ENCODE measurements at places on chromosomes 4 and X.

DNA sequence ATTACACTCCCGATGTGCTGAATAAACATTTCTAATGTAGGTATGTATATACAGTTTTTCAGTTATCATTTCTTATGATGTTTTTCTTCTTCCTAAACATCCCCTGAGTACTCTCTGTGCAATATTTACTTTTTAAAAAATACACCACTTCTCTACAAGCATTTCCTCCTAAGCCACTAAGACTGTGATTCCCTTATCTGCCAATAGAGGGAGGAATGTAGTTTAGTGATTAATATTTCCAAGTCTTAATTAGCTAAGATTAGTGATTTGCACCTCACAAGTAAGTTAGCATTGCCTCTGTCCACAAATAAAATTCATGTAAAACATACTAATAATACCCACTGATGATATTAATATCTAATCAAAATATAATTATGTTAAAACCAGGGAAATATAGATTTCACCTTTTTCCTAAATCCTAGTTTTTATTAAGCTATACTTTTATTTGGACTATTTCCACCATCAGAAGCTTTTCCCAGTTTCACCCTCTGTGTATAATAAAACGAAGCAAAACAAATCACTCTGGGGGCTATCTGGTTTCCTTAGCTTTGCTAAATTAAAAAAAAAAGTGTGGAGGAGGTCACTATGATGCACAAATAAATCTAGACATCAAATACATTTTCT, 909.1 kb downstream of the FAT4 start:
- DNase-seq = no peak

GRCh38 chr4:72744103-72744725, 175.2 kb upstream of the ADAMTS3 start:
- no peak for DNase-seq

DNA sequence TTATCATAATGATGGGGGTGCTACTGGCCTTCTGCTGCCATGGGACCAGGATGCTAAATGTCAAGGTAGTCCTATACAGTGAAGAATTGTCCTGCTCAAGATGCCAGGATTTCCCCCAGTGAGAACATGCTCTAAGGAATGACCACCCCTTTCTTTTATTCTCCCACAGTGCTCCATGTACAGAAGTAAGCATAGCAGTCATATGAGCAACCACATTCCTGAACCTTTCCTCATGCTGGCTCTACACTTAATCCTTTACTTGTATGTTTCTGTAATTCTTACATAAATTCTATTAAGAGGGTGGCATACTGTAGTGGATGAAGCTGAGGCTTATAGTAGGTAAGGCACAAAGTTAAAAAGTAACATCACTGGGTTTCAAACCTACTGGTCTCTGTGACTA, 20.2 kb downstream of the CYP2U1 start:
- DNase-seq = no peak

GRCh38 chr4:4260185-4260751, 12.2 kb upstream of the TMEM128 start:
- no peak for DNase-seq

- no peak for DNase-seq
Observed at GRCh38 chr4:2024683-2025082, 15.9 kb upstream of the NELFA start.

DNA sequence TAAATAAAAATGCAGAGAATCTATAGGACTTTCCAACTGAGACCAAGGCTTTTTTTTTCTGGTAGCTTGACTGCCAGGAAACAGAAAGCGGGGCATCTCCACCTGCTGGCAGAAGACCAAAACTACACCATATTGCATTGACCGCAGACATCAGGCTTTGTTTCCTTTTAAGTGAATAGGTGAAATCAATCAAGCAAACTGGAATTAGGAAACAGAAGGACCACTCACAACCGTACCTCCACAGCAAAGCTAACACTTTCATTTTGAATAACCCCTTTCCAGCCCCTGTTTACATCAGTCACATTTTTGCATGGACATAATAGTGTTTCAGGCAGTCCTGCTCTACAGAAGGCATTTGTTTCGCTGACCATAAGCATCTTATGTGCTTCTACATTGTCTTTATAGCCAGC, 218.2 kb downstream of the IDS start:
- peak; percentile 5 for DNase-seq

- DNase-seq = peak; percentile 0
Observed at GRCh38 chrX:118603981-118604380, 108.4 kb downstream of the DOCK11 start.

DNA sequence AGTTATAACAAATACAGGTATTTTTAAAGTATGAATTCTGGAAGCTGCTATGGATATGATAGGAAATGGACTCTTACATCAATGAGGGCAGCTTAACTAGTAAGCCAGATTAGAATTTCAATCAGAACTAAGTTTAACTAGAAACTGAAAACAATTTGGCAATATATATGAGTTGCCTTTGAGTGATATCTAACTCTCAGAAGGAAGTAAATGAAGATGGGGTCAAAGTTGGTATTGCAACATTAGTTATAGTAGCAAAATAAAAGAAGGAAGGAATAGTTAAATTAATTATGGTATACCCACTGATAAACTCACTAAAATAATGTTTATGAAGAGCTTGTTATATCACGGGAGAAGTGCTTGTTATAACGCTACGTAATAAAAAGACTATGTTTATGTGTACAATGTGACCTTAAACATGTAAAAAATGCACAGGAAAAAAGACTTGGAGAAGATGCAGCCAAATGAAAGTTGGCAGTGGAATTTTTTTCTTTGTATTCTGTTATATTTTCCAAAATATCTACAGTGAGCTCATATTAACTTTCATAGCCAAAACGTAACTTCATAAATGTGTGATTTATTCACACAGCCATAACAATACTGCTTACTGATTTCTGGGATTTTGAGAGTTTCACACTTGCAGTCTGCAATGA, 34.5 kb downstream of the PHKA2 start:
- DNase-seq = no peak

DNA sequence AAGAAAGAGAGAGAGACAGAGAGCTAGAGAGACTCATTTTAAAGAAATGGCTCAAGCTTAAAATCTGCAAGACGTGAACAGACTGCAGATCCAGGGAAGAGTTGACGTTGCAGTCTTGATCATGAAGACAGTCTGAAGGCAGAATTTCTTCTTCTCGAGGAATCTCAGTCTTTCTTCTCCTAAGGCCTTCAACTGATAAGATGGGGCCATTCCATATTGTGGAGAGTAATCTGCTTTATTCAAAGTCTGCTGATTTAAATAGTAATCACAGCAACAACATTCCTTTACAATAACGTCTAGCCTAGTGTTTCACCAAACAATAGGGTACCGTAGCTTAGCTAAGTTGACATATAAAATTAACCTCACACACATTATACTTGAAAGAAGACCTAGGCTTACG, 208.4 kb upstream of the ADAMTS3 start:
- no peak for DNase-seq

GRCh38 chrX:43656005-43656494, at the start of gene MAOA:
MAOA (plus strand) TSS chrX:43656299; CDS start chrX:43656342, 43 bp downstream.
- DNase-seq = no peak

- DNase-seq = no peak
Observed at GRCh38 chrX:40188573-40189417, 91.0 kb upstream of the BCOR start.

- DNase-seq = no peak
Observed at GRCh38 chrX:85244450-85245211, 840 bp downstream of the ZNF711 start.

GRCh38 chr4:74368596-74368995, 3.7 kb downstream of the EREG start:
- DNase-seq = no peak

Data from activated CD8-positive, alpha-beta memory T cell treated with anti-CD3 and anti-CD28 coated beads for 1 hour (primary cell).